ENCODE measurements at places on chromosomes 6 and 20.
A peak's percentile ranks its signal among the peaks of the same experiment; 100 is the strongest.

DNA sequence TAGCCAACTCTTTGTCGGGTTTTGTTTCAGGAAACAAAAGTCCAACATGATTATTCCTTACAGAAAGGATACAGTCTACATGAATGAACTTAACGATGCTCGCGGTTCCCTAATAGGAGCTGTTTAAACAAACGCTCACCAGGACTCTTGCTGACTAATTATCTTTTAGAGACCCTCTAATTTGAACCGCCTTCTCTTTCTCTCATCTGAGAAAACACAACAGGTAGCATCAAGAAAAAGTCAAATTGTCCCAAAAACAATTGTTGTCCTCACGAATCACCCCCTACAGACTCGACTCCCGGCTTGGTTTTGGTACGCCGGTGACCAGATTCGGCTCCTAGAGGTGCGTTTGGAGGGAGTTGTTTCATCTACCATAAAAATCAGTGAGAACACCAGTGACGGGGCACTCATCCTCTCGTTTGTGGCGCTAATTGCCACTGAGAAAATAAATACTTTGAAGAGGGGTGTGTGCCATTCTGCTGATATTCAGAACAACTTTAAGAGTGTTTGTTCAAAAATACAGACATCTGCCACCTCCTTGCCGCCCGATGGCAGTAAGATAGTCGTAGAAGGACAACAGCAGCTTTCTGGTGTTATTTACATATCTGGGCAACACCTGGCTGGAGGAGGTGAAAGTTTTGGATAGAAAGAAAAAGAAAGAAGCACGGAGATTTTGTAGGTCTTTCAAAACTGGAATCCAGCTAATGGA lies 1.1 kb upstream of the SIM1 start:
- DNase-seq, result peak; percentile 26

DNA sequence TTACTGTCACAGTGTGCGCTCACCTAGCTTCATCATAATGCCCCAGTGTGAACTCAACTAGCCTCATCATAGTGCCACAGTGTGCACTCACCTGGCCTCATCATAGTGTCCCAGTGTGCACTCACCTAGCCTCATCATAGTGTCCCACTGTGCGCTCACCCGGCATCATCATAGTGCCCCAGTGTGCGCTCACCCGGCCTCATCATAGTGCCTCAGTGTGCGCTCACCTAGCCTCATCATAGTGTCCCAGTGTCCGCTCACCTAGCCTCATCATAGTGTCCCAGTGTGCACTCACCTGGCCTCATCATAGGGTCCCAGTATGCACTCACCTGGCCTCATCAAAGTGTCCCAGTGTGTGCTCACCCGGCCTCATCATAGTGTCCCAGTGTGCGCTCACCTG lies 10.6 kb downstream of the TMEM242 start:
- no peak for DNase-seq

DNA sequence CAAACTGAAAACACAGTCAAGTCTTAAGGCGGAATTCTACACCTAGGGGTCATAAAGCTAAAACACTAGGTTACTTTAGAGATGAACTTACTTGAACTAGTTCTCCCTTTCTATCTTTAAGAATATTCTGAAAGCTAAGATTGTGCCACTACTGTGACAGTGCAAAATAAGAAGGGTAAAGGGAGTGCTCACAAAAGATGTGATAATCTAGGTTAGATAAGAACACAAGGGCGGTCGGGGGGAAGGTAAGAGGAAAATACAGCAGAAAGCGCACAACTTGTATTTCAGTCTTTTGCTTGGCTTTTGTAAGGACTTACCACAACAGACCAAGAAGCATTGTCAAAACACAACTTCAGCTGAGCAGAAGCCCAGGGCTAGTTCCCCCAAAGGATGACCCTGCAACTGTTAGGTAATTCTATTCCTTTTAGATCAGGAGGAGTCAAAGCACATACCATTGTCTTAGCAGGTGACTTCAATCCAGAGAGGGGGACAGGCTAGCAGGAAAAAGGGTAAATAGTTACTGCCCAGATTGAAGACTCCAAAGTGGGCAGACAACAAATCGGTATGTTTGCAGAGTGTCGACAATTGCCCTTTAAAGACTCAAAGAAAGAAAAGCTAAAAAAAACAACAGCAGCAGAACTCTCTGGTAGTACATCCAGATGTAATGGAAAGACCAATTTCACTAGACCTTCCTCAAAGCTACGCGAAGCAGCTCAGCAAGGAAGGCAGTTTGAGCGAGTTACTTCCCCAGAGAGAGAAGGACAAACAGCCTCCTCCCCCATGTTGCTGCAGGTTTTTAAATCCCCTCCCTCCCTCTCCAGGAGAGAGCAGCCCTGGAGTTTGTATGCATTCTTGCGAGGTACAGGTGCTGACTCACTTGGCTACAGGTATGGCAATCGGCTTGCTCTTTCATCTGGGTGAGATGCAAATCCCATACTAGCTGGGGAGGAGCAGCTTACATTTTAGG lies 59.0 kb downstream of the RIPOR2 start:
- no peak for DNase-seq

GRCh38 chr6:98843271-98844243 lies 9.2 kb downstream of the POU3F2 start:
- no peak for DNase-seq

DNA sequence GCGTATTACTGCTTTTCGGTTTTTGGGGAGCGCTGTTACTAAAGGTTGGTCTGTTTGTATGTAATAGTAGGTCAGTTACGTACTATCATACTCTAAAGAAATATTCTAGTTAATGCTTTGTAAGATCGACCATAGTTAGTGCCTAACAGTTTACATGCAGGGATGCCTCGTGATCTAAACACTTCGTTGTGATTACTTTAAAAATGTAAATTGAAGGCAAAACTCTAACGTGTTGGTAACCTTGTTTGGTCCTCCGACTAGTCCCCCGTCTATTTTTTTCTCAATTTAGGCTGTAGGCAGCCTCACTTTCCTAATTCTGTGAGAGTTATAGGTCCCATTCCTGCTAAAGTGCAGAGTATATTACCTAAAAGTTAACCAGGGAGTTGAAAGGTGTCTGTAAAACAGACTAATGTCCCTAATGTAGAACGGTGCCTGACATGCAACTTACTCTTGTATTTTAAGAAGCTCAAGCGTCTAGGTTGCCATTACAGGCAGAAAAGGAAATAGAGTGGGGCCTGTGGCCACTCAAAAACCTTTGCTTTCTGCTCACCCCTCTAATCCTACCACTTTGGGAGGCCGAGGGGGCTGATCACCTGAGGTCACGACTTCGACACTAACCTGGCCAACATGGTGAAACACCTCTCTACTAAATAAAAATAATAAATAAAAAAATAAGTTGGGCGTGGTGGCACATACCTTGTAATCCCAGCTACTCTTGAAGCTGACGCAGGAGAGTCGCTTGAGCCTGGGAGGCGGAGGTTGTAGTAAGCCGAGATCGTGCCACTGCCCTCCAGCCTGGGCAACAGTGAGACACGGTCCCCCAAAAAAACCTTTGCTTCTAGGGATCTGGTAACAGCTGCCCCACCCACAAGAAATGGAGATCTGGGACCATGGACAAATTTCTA lies 37.8 kb downstream of the HFE start:
- DNase-seq, result no peak

GRCh38 chr6:71236926-71237434 lies 51.6 kb upstream of the OGFRL1 start:
- no peak for DNase-seq

DNA sequence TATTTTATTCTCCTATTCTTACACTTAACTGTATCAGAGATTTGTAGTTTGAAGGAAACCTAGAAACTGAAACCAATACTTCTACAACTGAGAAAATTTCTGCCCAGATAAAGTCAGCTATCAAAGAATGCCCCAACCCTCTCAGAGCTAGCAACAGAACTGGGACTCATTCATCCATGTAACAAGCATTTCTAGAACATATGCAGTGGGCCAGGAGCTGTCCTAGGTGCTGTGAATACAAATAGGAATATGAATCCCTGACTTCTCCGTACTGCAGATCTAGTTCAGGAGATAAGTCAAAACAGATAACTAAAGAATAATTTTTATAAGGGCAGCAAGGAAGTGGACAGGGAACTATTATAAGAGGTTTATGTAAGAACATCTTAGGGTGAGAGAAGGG lies 654.1 kb upstream of the NOX3 start:
- DNase-seq, result no peak

GRCh38 chr20:9877932-9878495 lies 39.1 kb upstream of the PAK5 start:
- no peak for DNase-seq

GRCh38 chr6:139296927-139297326 lies 5.1 kb upstream of the TXLNB start:
- DNase-seq, result no peak

- no peak for DNase-seq
Observed at GRCh38 chr6:168216751-168217191, 102.8 kb downstream of the DACT2 start.

DNA sequence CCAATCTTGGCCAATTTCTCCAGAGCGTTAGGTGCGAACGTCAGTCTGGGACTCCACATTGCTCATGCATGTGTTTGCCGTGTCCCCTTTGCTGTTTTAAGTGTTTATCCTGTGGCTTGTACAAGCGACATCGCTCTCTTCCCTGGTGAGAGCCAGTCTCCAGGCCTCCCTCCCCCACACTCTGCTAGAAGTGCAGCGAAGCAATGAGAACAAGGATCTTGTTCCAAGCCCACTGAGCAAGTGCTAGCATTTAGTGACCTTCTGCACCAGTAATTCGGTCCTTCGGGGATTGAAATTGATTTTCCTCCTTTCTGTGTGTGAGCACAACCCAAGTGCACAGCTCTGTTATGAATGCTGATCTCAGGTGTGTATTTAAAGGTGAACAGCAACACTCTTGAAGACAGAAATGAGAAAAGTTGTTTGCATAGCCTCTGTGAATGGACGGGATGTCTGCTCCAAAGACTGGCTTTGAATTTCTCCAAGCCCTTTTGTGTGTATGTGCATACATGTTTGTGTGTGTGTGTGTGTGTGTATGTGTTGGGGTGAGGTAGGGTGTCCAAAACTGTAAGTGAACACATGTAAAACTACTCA lies 29.0 kb downstream of the CD83 start:
- no peak for DNase-seq

DNA sequence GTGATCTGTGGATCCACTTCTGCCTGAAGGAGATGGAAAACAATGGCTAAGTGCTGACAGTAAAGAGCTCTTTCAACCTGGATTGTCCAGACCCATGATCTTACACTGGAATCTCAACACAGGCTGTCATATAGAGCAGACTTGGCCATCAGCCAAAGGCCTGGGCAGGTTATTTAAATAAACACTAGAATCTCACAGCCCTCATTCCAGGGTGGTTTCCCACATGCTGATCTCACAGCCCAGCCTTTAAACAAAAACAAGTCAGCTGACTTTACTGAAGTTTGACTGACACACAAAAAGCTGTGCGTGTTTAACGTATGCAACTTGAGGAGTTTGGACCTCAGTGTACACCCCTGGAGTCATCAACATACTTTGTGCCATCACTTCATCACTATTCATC lies 28.4 kb downstream of the SYNDIG1 start:
- no peak for DNase-seq

DNA sequence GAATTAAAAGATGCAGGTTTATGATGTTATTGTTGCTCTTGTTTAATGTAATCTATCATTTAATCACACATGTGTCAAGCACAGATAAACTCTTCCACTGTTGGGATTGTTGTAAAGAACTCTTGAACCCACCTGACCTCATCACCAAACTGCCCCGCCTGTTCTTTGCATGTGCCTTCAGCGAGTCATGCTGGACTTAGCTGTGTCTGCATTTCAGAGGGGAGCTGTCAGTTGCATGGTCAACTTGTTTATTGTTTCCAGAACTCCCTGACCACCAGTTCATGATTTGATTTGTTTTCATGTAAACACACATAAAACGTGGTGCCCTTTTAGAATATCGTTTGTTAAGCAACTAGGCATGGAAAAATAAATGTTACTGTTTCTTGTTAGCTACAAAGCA lies 93.6 kb downstream of the KHDC1L start:
- DNase-seq, result no peak

- peak; percentile 29 for DNase-seq
Observed at GRCh38 chr6:150403458-150404246, 34.8 kb downstream of the IYD start.

DNA sequence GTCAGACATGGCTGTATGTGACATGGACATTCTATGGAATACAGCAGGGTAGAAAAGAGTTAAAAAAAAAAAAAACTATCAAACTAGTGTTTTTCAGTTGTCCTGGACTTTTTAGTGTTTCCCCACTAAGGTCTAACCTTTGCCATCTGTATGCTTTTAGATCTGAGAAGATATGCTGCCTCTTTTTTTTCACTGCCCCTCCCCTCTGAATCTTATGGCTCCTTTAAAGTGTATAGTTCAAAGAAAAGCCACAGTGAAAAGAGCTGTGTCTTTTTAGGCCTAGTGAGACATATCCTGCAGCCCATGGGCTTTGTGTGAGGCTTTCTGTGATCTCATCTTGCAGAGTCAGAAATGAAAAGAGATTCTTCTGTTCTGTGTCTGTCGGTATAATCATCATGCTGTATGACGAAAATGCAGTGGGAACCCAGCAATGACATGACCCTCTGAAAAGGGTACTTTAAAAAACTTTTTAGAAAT lies 29.3 kb downstream of the ADGRG6 start:
- DNase-seq, result no peak

- DNase-seq, result no peak
Observed at GRCh38 chr6:42026540-42026939, 23.8 kb upstream of the TAF8 start.

GRCh38 chr20:10524643-10525042 lies 89.5 kb downstream of the SLX4IP start:
- no peak for DNase-seq

GRCh38 chr6:126210398-126211075 lies 129.4 kb upstream of the CENPW start:
- no peak for DNase-seq

- no peak for DNase-seq
Observed at GRCh38 chr6:35061102-35061615, 80.0 kb downstream of the TCP11 start.

DNA sequence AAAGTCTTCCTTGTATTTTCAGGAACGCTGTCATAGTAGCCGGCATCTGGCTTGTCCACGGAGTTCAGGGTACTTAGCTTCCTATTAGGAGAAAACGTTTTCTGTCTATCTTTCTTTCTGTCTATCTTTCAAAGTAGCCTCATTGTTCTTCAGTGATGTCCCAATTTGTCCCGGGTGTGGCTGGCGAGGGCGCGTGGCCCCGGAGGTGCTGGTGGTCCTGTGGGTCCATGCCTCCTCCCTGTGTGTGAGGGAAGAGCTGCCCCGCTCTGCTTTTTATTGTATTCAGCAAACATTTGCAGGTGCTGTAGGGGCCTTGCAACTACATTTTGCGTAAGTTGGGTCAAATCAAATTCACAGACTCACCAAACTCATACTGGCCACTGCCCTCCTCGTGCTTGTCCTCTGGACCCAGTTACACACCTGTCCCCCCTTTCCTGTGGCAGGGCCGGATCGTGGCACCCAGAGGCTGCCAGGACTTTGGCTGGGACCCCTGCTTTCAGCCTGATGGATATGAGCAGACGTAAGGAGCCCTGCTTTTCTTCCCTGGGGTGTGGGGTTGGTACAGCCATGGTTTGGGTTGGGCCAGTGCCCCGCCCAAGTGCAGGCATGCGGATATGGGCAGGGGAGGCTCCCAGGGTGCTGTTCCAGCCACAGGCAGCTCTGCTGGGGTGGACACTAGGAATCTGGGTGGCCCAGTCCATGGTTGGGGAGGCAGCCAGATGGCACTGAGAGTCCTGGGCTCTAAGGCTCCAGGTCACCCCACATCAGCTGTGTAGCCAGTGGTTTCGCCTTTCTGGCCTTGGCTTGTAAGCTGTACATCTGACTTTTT lies 12.3 kb downstream of the ITPA start:
- no peak for DNase-seq

- DNase-seq, result no peak
Observed at GRCh38 chr6:154650351-154650750, 82.9 kb upstream of the SCAF8 start.

Measured in ACHN (cell line).